GM12878 (cell line): ENCODE measurements at places on chromosomes 1 and 21. TPM values are rescaled to one million over a fixed set of nuclear protein-coding genes. Genes with fewer than 3 reads are reported as not detected.

DNA sequence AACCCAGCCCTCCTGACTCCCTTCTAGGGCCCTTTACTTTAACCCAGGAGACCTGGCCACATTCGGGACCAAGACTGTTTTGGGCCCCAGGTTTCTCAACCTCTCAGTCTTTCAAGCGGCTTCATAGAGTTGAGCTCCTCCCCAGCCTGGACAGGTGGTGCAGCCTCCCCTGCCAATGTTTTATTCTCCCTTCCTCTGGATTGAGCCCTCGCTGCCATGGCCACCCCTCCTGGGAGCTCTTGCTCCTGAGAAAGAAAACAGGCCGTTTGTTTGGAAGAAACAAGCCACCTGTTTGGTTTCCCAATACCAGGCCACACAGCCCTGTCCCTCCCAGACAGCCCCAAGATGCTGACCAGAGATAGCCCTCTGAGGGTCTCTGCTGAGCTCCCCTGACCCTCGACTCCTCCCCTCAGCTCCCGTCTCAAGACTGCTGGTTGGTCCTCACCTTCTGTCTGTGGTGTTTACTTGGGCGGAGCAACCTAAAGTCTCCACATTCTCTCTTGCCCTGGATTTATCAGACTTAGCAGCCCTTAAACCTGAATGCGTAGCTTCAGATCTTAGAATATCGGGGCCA is 3.3 kb downstream of the TMEM51 start:
- H3K4me3 ChIP-seq: peak overlapping the region; percentile 65
- DNase-seq: no peak

DNA sequence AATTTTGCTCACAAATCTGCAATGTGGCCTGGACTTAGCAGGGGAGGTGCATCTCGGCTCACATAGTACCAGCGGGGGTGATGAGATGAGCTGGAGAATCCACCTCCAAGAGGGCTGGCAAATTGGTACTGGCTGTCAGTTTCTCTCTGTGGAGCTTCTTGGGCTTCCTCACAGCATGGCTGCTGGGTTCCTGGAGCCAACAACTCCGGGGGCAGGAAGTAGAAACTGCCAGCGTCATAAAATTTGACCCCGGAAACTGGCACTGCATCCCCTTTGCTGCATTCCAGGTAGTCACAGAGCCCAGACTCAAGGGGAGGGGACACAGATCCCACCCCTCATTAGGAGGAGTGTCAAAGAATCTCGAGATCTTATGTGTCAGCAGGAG is 17.0 kb upstream of the TNFRSF1B start:
- H3K27ac ChIP-seq: peak overlapping the region; percentile 84
- no peak for DNase-seq
- no peaks in the 10 kb centered on the region for H3K27me3 ChIP-seq

DNA sequence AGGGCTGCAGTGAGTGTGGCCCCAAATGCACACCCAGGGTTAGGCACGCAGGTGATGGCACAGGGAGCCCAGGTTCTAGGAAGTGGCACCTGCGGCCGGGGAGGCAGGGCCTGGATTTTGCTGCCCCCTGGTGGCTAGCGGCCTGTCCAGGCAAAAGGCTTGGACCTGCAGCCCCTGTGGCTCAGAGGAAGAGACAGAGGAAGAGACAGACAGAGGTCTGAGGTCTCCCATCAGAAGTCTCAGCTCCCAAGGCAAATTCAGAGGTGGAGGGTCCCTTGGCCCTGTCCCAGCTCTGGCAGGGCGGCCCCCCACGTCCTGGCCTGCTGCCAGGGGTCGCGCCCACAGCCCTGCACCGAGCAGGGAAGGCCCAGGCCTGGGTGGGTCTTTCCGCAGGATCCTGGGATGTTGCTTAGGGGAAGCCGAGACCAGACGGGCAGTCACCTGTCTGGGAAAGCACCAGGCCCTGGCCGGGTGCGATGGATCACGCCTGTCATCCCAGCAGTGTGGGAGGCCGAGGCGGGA is 8.0 kb upstream of the TNFRSF14 start:
- peaks cover 25% of the 10 kb centered on the region for H3K4me1 ChIP-seq
- H3K4me3 ChIP-seq: peak overlapping the region; percentile 82
- DNase-seq: peak; percentile 50
- peak overlapping the region; percentile 96 for H3K27ac ChIP-seq

DNA sequence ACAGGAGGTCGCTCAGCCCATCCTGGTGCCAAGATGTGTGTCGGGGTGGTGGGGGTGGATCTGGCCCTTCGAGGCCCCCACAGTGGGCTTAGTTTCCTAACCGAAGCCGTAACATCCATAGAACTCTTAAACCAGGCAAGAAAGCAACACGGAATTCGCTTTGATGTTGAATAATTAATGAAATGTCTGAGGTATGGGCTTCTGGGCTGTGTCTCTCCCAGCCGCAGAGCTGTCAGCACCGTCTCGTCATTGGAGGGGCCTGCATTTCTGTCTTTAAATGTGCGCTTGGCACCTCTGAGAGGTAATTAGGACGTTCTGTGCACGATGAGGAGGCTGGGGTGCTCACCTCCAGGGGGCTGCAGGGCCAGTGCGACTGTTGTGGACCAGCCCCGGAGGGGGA is 13.3 kb upstream of the PLCH2 start:
- no peaks in the 10 kb centered on the region for H3K27me3 ChIP-seq
- H3K27ac ChIP-seq: no peak overlapping the region
- no peak for DNase-seq
- no peaks in the 10 kb centered on the region for H3K4me1 ChIP-seq
- no peaks in the 10 kb centered on the region for H3K36me3 ChIP-seq
- H3K4me3 ChIP-seq: no peak overlapping the region

- H3K27me3 ChIP-seq: no peaks in the 10 kb centered on the region
- peaks cover 51% of the 10 kb centered on the region for H3K4me1 ChIP-seq
- H3K4me3 ChIP-seq: no peak overlapping the region
Observed at GRCh38 chr1:53292690-53293089, 35.2 kb downstream of the LRP8 start.

- peak overlapping the region; percentile 4; the same call in 1 of the 2 replicates for H3K4me3 ChIP-seq
- no peak for DNase-seq
- no peaks in the 10 kb centered on the region for H3K36me3 ChIP-seq
- H3K27me3 ChIP-seq: peaks cover 5% of the 10 kb centered on the region; the same call in 1 of the 2 replicates
- peak overlapping the region; percentile 89 for H3K27ac ChIP-seq
- H3K4me1 ChIP-seq: peaks cover 37% of the 10 kb centered on the region
Observed at GRCh38 chr1:234771642-234772344, 161.8 kb upstream of the IRF2BP2 start.

DNA sequence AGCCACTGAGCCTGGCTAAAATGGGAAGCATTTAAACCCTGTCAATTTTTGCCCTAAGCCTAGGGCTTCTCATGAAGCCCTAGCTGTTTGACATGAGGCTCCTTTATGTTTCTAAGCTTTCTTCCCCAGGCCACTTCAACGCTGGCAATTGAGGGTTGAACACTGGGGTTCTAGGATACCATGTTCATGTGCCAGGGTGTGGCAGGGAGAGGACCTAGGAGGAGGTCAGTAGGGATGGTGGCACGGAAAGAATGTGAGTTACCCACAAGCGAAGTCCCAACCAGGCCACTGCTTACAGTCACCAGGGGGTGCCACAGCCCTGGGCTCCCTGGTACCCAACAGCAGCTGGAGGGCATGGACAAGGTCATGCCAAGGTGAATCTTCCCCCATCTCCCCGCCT is 90.8 kb upstream of the AJAP1 start:
- no peaks in the 10 kb centered on the region for H3K27me3 ChIP-seq
- no peaks in the 10 kb centered on the region for H3K4me1 ChIP-seq
- DNase-seq: no peak
- no peak overlapping the region for H3K27ac ChIP-seq
- H3K36me3 ChIP-seq: no peaks in the 10 kb centered on the region

- H3K36me3 ChIP-seq: no peaks in the 10 kb centered on the region; the same call in 1 of the 2 replicates
- no peaks in the 10 kb centered on the region for H3K27me3 ChIP-seq
- DNase-seq: no peak
- peak overlapping the region; percentile 59 for H3K4me3 ChIP-seq
- H3K4me1 ChIP-seq: peaks cover 23% of the 10 kb centered on the region
Observed at GRCh38 chr1:2290171-2290578, 62.1 kb downstream of the SKI start.

- H3K36me3 ChIP-seq: no peaks in the 10 kb centered on the region
- H3K4me3 ChIP-seq: no peak overlapping the region
- H3K27me3 ChIP-seq: no peaks in the 10 kb centered on the region
- no peak overlapping the region for H3K27ac ChIP-seq
- no peak for DNase-seq
Observed at GRCh38 chr1:212485913-212486618, 53.3 kb downstream of the NENF start.

Gene SLAMF6
- 30.4 and 30.8 TPM in 2 replicates for total RNA-seq

Gene CELA3B
- total RNA-seq: 4.1 and 6.4 TPM in 2 replicates

Gene KIF26B
- total RNA-seq: 11.6 and 11.7 TPM in 2 replicates

Gene DYRK3
- 8.9 and 11.2 TPM in 2 replicates for total RNA-seq

Gene KCNK2
- total RNA-seq: 0.13 TPM in 2 replicates

Gene LCE6A
- not detected in 2 replicates for total RNA-seq

Gene FCN3
- 0.28 and 0.32 TPM in 2 replicates for total RNA-seq
